Posterior cingulate gyrus (tissue), 11 donors: ENCODE measurements at places on chromosomes 12 and 14.

DNA sequence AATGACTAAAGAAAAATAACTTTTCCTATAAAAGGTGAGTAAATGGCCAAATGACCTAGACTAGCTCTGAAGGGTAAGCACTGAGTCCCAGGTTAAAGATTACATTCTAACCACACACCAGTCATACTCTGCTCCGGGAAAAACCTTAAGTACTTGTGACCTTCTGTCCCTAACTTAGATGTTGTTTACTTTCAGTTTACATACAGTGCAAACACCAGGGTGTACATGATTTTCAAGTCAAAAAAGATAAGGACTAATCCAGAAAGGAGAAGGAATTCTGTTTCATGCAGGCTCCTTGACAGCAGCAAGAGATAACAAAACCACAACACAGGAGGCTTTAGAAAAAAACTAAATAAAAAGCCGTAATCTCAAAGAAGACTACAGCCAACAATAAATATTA lies 174.2 kb downstream of the PPM1H start:
- DNase-seq, result no peak

- no peak for DNase-seq
Observed at GRCh38 chr14:55389330-55389729, 22.3 kb downstream of the ATG14 start.

- no peak for DNase-seq
Observed at GRCh38 chr12:65858831-65859230, 34.5 kb downstream of the HMGA2 start.

DNA sequence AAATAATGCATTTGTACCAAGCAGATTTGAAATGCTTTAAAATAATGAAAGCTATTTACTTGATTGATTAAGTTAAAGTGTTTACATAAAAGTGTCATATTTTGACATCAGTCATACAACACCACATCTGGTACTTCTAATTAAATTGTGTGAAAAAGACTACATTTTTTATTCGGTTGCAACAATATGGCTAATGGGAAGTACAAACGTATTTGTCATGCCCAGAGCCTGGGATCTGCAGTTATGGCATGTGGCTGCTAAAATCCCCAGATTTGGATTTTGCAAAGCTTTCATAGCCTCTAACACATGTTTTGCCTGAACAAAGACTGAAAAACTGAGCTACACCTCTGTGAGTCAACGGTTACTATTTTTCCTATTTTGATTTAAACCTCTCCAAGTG lies 66.6 kb downstream of the LLPH start:
- no peak for DNase-seq

DNA sequence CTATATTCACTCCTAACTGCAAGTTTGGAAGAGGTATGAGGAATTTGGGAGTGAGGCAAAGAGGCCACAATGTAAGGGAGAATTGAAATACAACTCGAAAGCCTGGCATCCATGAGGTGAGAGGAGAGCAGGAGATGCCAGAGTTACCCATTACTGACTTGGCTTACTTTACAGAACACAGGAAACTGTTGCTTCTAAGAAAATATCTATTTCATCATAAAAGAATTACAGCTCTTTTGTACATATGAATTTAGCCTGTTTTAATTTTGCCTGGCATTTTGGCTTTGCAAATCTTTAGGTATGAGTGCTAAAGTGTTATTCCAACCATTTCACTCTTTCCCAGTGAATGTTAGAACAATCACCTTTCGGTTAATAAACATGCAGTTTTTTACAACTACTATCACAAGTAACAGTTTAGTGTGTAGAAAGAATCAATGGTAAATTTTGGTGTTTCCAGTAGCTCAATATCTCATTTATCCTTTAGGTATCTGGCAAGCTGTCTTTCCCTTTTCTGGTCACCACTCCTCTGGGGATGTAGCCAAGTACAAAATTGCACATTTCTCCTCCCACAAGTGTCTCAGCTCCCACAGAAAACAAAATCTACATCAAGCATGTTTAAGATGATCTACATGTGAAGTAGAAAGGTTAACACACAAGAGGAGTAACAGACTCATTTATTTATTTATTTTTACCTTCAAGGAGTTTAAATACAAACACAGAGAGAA lies 196.6 kb upstream of the DCN start:
- no peak for DNase-seq

DNA sequence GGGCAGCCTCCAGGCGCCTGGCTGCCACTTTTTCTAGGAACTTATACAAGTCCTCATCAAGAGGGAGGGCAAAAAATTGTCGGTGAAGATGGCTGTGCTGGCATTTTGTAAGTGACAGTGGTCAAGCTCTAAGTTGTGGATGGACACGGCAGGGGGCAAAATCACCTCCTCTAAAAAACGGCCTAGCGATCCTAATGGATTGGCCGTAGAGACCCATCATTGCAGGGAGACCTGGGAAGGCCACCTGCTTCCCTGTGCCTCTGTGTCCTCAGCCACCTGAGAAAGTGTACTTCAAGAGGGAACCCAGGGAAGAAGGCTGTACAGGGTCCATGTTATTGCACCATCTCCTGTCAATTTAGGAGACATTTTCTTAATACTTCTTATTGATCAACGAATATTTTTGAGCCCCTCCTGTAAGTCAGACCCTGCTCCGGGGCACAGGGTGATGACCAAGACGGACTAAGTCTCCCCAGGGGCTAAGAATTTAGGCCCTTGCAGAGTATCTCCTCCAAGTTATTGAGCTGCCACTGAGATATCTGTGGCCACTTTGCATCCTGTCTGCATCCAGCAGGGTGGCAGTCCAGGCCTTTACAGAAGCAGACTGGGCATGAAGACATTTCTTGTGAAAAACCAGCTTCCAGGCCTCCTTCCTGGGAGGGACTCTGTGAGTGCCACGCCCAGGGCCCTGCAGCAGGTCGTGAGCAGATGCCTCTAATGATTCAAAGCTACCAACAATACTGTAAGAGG lies 40.5 kb downstream of the PSMA6 start:
- no peak for DNase-seq

DNA sequence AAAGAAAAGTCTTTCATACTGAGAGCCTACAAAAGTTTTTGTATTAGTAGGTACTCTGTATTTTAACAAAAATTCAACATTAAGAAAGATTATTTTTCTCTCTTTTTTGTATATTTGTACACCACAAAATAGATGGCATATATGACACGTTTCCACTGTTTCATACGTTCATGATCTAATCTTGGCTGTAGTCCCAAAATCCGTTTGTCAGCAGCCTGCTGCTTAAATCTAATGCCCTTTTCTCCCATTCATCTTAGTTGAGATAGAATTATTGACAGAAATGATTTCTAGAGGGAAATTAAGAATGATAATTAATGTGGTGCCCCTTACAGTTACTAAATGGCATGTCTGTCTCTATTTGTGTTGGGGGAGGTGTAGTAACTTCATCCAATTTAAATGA lies 140.7 kb upstream of the NOVA1 start:
- DNase-seq, result no peak

- DNase-seq, result no peak
Observed at GRCh38 chr14:75510547-75510946, 11.7 kb upstream of the BATF start.

DNA sequence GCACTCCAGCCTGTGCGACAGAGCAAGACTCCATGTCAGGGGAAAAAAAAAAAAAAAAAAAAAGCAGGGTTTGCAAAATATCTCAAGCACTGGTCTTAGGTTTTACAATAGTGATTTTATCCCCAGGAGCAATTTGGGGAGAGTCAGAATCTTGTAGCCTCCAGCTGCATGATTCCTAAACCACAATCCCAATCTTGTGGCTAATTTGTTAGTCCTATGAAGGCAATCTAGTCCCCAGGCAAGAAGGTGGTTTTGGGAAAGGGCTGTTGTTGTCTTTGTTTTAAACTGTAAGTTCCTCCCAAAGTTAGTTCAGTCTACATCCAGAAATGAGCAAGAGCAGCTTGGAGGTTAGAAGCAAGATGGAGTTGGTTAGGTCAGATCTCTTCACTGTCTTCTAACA lies 135.7 kb downstream of the PLXNC1 start:
- no peak for DNase-seq

- DNase-seq, result no peak
Observed at GRCh38 chr12:3641428-3642018, 111.4 kb downstream of the CRACR2A start.

GRCh38 chr12:1324910-1325309 lies 269.5 kb downstream of the FBXL14 start:
- no peak for DNase-seq

- no peak for DNase-seq
Observed at GRCh38 chr12:105616971-105617540, 286.6 kb downstream of the C12orf75 start.

DNA sequence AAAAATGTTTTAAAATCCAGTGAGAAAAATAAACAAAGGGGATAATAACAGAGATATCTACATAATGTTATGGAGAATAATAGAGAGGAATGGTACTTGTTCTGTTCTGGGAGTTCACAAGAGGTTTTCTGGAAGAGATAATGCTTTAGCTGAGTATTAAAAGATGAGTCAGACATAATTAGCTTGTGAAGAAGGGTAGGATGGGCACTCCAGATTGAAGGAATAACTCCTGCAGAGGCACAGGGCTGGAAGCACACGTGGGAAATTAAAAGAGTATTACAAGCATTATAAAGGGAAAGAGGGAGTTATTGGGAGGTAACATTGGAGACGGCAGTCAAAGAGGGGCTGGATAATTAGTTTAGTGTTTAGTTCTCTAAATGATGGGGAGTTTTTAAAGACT lies 124.9 kb upstream of the BTG1 start:
- no peak for DNase-seq

DNA sequence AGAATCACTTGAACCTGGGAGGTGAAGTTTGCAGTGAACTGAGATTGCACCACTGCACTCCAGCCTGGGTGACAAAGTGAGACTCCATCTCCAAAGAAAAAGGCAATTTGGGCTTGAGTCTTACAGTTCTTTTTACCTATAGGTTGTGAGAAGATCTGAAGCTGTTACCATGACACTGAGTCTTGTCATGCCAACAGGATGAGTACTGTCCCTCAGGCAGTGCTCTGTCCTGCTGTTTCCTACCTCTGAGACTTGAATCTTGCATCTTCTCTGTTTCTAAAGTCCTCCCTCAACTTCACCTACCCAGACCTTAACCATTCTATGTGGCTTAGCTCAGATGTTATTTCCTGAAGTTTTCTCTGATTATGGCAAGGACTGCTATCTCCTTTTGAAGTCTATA lies 400.8 kb upstream of the PRICKLE1 start:
- DNase-seq, result no peak

DNA sequence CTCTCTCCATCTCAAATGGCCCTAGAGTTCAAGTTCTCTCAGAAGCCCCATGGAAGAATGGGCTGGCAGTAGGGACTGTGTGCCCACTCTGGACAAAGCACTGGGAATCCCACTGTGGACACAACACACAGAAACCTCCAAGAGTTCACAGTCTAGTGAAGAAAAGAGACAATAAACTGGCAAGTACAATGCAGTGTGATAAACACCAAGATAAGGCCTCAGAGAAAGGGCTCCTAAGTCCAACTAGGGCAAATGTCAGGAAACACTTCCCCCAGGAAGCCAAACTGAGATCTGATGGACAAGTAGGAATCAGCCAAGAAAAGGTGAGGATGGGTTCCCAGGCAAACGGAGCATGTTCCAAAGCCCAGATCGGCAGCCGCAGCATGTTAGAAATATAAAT lies 5.4 kb downstream of the VSIG10 start:
- DNase-seq, result no peak
